ENCODE measurements at places on chromosomes 5 and 9.
A peak's percentile ranks its signal among the peaks of the same experiment; 100 is the strongest.

GRCh38 chr5:142109331-142110045 is 909 bp downstream of the NDFIP1 start:
- peak; percentile 72 for DNase-seq

DNA sequence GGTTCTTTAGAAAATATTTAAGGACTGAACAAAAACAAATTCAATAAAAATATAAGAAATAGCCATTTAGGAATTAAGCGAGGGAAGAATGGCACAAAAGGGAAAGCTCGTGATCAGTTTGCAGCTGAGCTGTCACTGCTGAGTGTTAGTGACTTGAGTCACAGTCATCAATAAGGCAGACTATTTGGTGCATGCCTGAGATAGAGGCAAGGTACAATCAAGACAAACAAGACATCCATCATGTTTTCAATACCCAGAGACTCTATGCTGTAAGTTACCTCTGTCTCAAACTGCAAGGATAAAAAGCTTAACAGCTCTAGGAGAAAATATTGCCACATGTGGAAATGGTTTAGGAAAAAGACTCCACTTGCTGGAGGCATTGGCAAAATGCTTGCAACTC is 426.4 kb upstream of the TYRP1 start:
- DNase-seq: no peak

DNA sequence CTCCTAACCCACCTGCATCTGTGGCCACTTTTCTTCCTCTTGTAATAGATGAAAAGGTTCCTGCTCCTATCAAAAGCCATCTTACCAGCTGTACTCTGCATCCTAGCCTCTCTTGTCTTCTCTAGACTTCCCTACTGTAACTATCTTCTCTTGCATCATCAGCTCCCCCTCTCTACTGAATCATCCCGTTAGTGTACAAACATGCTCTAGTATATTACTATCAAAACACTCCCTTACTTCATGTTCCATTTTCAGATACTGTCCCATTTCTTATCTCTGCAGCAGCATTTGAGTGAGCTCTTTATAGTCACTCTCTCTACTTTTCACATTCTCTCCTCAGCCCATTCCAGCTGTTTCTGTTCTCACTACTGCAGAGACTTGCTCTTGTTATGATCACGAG is 2.8 kb downstream of the SRA1 start:
- no peak for DNase-seq

DNA sequence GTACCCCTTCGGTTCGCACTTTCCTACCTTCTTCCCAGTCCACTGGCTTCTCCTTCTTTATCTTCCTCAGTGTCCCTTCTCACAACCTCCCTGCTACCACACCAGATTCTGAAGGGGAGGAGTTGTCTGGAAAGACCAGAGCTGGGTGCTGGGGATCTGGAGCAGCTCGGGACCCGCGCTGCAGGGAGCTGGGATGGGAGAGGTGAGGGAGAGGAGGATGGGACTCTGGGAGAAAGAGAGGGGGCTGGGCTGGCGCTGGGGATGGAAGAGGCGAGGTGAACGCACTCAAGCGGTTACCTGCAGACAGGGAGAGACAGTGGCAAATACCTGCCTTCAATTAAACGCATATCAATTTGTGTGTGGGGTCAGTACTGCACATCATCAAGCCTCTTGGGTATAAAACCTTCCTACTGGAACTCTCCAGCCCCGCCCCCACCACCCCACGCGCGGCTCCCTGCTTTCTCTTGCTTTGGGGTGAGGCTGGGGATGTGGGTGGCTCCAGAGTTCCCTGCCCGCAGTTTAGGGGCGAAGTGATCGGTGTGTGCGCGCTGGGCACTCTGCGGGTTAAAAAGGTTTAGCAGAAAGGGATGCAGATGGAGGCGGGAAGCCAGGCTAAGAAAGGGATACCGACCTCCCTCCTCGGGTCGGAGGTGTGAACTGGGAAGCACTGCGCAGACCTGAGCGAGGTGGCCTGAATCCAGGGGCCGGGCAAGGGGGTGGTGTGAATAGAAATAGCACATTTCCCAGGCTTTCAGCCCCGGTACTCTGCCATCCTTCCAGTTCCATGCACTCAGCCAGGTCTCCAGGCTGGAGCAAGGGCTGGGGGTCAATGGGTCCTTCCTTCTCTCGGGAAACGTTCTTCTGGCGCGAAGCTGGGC is 977 bp upstream of the PAM start:
- no peak for DNase-seq

- no peak for DNase-seq
Observed at GRCh38 chr9:32970554-32970953, 30.9 kb downstream of the APTX start.

GRCh38 chr5:36664766-36665165 is 58.4 kb downstream of the SLC1A3 start:
- no peak for DNase-seq

- no peak for DNase-seq
Observed at GRCh38 chr5:94830520-94830919, 212.1 kb downstream of the SLF1 start.
